Aorta (tissue), 5 donors: ENCODE measurements at places on chromosomes 3 and 15. TPM values are rescaled to one million over a fixed set of nuclear protein-coding genes. Genes with fewer than 3 reads are reported as not detected.

Gene CRABP1
- 1.9 TPM for total RNA-seq

Gene SHC4
- total RNA-seq, result 8.7 TPM

- no peak overlapping the region for H3K27ac ChIP-seq
- no peaks in the 10 kb centered on the region for H3K27me3 ChIP-seq
- H3K4me3 ChIP-seq, result no peak overlapping the region
- H3K36me3 ChIP-seq, result no peaks in the 10 kb centered on the region
- DNase-seq, result no peak
- no peaks in the 10 kb centered on the region for H3K4me1 ChIP-seq
Observed at GRCh38 chr3:188108703-188109412, 45.1 kb upstream of the LPP start.

- H3K36me3 ChIP-seq, result no peaks in the 10 kb centered on the region
- DNase-seq, result no peak
- H3K27me3 ChIP-seq, result no peaks in the 10 kb centered on the region
- H3K4me1 ChIP-seq, result no peaks in the 10 kb centered on the region
- no peak overlapping the region for H3K27ac ChIP-seq
Observed at GRCh38 chr15:67784856-67785430, 40.4 kb upstream of the SKOR1 start.

DNA sequence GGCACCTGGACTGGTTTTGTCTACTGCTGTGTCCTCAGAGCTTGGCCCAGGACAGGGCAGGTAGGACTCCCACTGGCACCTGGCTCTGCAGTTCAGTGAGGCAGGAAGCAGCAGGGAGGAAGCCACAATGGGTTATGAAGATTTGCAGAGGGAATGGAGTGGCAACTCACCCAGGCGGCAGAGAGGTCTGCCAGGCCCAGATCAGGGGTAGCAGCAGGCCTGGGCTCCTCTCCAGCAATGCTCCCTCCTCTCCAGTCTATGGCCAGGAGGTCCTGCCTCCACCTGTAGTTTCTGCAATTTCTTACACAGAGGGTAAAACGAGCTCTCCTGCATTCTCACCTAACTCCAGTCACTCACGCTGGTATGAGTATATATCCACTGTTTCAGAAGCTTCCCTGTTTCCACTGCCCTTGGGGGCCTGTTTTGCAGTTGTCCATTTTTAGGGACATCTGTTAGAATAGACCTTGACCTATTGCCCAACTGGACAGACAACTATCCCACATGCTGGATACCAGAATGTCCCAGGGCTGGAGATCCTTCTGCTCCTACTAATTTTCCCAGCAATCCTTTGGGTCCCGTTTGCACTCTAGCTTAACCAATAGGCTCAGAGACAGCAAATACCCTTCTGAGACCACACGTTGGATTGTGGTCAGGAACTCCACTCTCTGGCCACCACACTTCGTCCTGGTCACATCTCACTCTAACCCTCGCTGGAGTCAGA is 35.2 kb downstream of the HMCES start:
- H3K27me3 ChIP-seq, result no peaks in the 10 kb centered on the region
- no peaks in the 10 kb centered on the region for H3K36me3 ChIP-seq
- H3K4me3 ChIP-seq, result no peak overlapping the region
- no peak overlapping the region for H3K27ac ChIP-seq

DNA sequence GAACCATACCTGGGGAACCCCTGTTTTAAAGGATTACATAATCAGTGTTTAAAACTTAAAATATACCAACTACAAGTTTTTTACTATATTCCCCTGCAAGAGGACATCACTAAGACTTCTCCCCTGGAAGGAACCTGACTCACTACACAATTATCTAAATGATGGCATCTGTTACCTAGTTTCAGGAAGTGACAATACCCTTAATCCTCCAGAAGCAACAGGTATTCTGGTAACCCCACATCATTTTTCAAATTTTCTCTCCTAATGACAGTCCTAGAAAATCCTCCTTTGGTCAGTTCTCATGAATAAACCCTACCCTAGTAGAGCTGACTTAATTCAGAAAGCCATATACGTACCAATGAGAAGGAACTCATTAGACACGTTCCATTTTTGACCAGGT is 78.4 kb downstream of the RFX7 start:
- no peaks in the 10 kb centered on the region for H3K4me1 ChIP-seq
- no peaks in the 10 kb centered on the region for H3K27me3 ChIP-seq
- no peak overlapping the region for H3K27ac ChIP-seq
- no peak for DNase-seq
- H3K4me3 ChIP-seq, result no peak overlapping the region

- no peak for DNase-seq
- no peak overlapping the region for H3K27ac ChIP-seq
- H3K4me1 ChIP-seq, result no peaks in the 10 kb centered on the region
- H3K4me3 ChIP-seq, result no peak overlapping the region
- no peaks in the 10 kb centered on the region for H3K36me3 ChIP-seq
- H3K27me3 ChIP-seq, result no peaks in the 10 kb centered on the region
Observed at GRCh38 chr3:63142681-63143080, 135.4 kb upstream of the SYNPR start.
